Adipocyte (in vitro differentiated cells): ENCODE measurements at places on chromosomes 1 and 21.

DNA sequence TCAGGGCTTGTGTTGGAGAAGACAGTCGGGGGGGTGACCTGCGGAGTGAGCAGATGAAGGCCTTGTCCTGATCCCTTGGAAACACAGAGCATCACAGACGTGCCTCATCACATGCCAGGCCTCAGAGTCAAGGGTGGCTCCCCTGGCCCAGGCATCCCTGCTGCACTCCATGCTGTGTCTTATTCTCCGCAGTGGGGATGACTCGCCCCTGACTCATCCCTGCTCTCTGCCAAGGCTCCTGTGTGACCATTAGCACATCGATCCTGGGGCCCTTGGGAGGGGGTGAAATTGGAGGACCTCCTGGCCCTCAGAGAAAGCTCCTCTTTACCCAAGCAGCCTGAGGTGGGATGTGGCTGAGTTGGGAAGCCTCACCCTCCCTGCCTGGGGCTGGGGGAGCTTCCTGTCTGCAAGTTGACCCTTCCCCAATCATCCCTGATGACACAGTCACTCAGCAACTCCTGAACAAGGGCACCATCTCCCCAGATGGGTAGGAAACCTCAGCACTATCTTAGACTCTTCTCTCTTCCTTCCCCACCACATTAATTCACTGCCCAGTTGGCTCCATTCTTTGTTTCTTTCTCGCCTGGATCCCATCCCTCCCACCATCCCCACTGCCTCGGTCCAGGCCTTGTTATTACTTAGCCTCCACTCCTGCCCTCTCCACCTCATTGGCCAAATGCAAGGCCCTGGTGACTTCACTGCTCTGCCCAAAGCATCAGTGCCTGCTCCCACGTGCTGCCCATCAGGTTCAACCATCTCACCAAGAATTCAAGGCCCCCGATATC lies 74.6 kb downstream of the CAMK2N1 start:
- DNase-seq: peak; percentile 69

GRCh38 chr1:77671836-77672235 lies 10.6 kb downstream of the ZZZ3 start:
- peak; percentile 53 for DNase-seq

DNA sequence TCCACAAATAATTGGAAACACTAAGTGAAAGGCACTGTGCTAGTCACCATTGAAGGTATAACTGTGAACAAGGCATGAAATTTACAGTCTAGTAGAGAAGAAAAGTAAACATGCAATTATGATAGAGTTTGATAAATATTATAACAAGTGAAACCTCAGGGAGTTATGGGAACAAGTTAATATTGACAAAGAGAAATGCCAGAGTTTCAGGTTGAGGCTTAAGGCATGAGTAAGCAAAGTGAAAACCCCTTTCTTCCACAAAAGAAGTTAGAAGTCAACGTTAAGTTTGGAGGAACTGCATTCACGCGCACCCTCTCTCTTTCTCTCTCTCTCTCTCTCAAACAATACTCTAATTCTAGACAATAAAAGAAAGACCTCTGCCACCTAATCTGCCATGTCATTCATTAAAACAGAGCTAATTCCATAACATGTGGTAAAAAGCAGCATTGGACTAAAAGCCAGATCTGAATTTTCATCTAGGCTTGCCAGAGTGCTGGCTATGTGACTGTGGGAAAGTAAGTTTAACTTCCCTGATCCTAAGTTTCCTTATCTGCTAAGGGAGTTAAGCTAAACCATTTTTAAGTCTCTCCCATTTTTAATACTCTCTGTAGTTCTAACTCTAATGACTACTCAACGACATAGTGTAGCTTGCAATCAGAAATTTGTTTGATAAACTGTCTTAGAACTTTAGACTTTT lies 22.0 kb downstream of the SLC44A5 start:
- no peak for DNase-seq

DNA sequence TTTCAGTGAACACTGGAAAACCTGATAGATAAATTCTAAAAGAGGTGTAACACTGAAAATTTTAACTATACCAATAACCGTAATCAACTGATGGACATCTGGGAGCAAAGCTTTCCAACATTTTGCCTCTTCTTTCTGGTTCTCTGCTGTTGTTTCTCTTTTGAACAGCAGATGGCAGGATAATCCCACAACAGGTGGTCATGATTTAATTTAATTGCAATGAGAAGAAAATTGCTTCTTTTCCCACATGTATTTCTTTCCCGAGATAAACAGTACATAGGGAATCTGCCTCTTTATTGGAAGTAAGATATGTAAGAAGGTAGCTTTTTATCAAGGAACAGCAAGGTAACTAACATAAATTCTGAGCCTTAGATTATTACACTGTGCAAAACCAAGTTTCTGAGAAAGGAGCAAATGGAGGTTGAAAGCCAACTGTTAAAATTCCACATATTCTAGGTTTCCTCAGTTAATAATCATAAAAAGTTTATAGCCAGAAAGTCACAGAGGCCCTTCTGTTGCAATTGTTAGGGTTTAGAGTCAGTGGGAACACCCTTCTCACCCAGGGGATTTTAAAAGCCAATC lies 72.9 kb downstream of the RPS6KA1 start:
- peak; percentile 89 for DNase-seq

GRCh38 chr1:155890251-155890650 lies 20.9 kb downstream of the RIT1 start:
- no peak for DNase-seq

GRCh38 chr21:16572032-16572431 lies 842.2 kb downstream of the USP25 start:
- peak; percentile 21 for DNase-seq

- peak; percentile 96 for DNase-seq
These were observed 18.1 kb downstream of the USP48 start for GRCh38 chr1:21764615-21765423.

DNA sequence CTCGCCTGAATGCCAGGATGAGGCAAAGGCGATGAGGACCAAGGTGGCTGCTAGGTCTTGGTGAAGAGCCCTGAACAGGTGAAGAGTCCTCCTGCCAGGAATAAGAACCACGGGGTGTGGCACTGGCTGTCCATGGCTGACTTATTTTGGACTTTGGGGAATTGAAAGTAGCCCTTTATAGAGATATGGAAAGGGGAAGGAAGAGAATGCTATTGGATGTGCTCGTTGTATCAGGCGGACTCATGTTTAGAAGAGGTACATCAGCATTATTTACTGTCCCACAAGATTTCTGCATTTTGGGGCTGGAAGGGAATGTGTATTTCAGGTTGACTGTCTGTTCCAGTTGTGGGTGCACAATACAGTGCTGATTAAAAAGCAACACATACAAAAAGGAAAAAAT lies 465.8 kb downstream of the DSCAM start:
- no peak for DNase-seq

- DNase-seq: no peak
These were observed 45.5 kb upstream of the CCDC190 start for GRCh38 chr1:162906485-162906884.

DNA sequence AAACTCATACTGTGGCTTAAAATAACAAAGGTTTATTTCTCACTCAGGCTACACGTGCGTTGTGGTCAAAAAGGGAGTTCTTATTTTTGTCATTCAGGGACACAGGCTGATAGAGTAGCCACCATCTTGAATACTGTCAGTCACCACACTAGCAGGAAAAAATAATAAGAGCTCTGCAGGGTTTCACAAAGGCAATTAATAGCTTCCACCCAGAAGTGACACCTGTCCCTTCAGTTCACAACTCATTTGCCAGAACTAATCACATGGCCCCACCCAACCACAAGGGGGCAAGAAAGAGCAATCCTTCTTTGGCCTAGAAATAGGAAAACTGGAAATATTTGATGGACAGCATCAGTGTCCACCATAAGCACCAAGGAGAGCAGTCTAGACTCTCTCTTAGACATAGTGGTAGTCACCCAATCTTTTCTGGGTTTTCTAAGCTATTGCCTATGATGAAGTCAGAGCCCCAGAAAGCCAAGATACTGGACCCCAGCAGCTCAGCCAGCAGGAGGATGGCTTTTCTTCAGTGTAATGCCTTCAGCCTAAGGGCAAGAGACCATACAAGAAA lies 8.2 kb downstream of the HAPLN2 start:
- DNase-seq: peak; percentile 63

DNA sequence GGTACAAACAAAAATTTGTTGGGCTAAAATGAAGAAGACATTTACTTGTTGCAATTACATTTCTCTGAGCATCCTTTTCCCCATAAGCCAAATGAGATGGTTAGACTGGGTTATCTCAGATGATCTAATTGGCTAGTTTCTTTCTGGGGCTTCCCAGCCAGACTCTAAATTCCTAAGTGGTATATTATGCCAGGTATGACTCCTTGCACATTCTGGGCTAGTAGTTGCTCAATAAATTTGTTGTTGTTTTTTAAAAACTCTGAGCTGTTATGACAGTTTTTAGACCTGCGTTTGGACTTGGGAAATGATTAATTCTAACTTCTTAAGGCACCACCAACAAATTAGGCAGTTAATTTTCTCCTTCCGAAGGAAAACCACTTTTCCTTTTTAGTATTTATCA lies 66.1 kb downstream of the UCK2 start:
- no peak for DNase-seq

GRCh38 chr1:155717041-155717440 lies 28.1 kb downstream of the DAP3 start:
- DNase-seq: no peak

DNA sequence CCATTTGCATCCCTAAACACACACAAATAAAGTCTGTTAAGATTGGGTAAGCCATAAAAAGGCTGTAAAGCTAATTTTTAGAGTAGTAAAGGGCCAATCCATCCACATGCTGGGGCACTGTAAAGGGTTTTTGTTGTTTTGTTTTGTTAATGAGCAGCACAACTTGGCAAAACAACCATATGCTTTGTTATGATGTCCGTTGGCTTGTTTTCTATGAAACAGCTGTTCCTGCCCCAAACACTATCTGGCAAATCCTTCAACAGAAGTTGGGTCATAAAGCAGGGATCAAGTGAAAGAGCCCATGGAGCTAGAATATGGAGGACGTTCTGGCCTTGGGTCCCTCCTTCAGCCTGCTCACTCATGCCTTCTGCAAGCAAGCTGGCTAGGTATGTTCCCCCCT lies 183.6 kb downstream of the APP start:
- no peak for DNase-seq

- peak; percentile 63 for DNase-seq
These were observed 58.7 kb upstream of the APOBEC4 start for GRCh38 chr1:183711741-183712361.

GRCh38 chr1:48492392-48492791 lies 20.4 kb upstream of the SPATA6 start:
- no peak for DNase-seq

DNA sequence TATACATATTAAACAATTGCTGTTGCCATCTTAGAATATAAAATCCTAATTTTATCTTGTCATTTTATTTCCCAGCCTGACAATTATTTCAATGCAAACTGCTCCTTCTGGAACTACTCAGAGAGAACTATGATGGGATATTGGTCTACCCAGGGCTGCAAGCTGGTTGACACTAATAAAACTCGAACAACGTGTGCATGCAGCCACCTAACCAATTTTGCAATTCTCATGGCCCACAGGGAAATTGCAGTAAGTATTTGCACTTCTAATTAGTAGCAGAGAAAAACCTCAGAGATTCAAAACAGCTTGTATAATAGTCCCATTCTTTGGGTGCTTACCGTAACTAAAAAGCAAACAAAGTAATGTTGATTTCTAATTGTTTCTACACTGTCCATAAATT lies 167.2 kb downstream of the ADGRL2 start:
- DNase-seq: no peak

GRCh38 chr1:52691821-52692220 lies 6.3 kb downstream of the COA7 start:
- DNase-seq: no peak

DNA sequence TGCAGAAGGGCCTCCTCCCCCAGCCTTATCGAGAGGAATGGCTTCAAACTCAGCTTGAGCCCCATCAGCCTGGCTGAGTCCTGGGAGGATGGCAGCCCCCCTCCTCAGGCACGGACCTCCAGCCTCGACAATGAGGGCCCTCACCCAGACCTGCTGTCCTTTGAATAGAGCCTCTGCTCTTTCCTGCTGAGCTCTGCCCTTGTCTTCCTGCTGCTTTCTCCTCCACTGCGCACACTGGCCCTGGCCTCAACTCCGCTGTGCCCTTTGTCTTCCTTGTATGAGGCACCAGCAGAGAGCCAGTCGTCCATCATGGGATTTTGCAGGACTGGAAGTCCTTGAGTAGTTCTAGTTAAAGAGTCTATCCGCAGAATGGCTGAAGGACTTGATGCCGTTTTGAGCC lies 2.0 kb downstream of the C1orf226 start:
- DNase-seq: no peak

GRCh38 chr1:170063109-170063826 lies 11.2 kb downstream of the KIFAP3 start:
- no peak for DNase-seq

DNA sequence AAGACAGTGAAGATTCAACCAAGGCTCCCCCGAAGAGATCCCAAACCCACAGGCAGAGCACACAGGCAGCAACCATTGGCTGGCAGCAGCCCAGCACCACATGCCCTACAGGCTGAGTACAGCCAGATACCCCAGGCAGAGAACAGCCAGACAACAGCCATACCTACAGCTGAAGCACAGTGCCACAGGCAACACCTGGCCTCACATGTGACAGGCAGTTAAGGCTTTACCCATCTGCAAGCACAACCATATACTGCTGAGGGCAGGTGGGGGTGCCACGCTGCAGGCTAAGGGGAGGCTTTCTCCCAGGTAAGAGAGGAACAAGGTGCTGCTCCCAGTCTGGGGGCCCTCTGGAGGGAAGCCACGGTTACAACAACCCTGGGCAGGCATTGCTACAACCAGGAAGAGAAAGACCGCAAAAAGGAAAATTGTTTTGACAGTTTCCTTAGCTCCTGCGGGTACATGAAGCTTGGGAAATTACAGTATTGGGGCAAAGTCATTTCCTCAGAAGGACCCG lies 12.3 kb downstream of the CHIT1 start:
- no peak for DNase-seq

- DNase-seq: no peak
These were observed 9.0 kb downstream of the TMEM61 start for GRCh38 chr1:54989473-54989872.

DNA sequence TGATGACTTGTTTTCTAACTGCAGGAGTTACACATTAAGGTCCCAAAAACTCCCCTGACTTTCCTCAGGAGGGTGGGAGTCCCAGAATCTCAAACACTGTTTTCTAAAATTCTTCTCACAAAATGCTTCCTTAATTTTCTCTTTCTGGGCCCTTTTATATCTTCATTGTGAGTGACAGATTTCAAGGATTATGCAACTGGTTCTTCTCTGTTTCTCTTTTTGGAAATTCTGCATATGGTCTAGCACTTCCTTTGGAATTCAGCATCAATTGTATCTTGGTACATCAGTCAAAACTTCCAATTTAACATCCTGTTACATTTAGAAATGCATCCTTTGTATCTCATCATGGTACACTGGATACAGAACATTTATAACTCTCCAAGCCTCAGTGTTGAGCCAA lies 59.7 kb downstream of the LMO4 start:
- DNase-seq: no peak

GRCh38 chr1:62084310-62084890 lies 110.2 kb upstream of the L1TD1 start:
- no peak for DNase-seq

DNA sequence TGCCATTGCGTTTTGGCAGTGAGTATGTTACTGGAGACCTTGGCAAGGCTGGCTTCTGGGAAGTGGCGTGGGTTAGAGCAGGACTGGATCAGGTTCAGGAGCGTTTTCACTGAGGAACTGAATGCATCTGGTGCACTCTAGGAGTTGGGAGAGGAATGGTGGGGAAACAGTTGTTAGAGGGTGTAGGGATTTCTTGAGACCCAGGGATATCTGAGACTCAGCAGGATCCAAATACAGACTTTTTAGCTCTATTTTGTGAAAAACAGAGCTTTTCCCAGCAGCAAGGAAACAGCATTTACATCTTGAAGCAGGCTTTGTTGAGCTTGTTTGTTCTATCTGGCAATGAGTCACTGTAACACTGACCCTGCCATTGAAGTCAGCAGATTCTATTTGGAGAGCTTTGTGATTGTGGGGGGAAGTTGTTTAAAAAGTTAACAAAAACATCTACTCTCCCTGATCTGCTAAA lies 56.9 kb upstream of the NRIP1 start:
- DNase-seq: peak; percentile 14
